ENCODE measurements at places on chromosomes 5 and 9. TPM values are rescaled to one million over a fixed set of nuclear protein-coding genes. Genes with fewer than 3 reads are reported as not detected.
A peak's percentile ranks its signal among the peaks of the same experiment; 100 is the strongest.

Gene LCN15
- total RNA-seq: not detected

Gene SELENOP
- not detected for total RNA-seq

Gene STPG3
- not detected for total RNA-seq

Gene C9orf50
- total RNA-seq: not detected

Gene MLANA
- not detected for total RNA-seq

Gene SLC25A2
- 1.8 TPM for total RNA-seq

Gene STING1
- total RNA-seq: 8.2 TPM

Gene NTRK2
- total RNA-seq: 0.29 TPM

GRCh38 chr5:129499208-129499852, 39.2 kb downstream of the ADAMTS19 start:
- DNase-seq: no peak

DNA sequence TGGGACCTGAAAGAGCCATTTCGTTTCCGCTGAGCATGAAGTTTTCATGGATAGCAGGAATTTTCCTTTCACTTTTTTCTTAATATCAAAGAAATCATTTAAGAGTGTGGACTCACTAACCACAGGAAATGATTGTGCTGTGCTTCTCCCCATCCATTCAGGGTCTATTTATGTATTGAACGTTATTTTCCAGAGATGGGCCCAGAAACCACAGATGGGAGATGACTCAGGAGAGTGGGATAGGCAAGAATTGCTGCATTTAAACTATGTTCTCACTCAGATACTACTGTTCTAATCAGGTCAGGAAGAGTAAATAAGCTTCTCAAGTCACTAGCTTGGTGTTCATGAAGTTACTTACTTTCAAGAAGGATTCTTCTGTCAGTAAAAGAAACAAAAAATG, 763.8 kb downstream of the DTWD2 start:
- no peak for DNase-seq

GRCh38 chr5:143036146-143036927, 266.2 kb downstream of the ARHGAP26 start:
- DNase-seq: no peak

GRCh38 chr9:121576281-121577075, 75.0 kb upstream of the DAB2IP start:
- no peak for DNase-seq

DNA sequence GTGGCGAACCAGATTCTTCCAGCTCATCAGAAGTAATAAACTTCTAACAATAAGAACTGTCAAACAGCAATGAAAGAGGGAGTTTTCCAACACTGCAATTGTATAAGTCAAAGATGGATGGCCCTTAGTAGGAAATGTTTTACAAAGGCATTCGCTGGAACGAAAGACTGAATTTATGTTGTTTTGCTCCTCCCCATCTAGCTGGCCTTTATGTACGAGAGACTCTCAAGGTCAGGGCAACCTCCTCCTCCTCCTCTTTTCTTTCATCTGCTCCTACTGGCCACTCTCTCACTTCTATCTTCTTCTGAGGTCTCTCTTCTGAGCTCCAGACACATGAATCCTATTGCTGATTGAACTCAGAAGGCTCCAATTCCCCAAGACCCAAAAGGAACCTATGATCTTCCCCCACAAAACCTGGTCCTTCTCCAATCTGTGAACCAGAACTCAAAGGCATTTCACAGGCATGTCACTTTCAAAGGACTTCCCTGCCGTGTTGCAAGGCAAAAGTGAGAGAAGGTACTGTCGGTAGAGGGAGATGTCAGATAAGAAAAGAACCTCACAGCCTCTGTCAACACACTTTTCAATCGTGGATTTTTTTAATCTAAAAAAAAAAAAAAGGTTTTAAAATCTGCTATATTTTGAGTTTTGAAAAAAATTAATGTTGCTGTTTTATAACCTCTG, 28.5 kb upstream of the PUM3 start:
- DNase-seq: peak; percentile 53

DNA sequence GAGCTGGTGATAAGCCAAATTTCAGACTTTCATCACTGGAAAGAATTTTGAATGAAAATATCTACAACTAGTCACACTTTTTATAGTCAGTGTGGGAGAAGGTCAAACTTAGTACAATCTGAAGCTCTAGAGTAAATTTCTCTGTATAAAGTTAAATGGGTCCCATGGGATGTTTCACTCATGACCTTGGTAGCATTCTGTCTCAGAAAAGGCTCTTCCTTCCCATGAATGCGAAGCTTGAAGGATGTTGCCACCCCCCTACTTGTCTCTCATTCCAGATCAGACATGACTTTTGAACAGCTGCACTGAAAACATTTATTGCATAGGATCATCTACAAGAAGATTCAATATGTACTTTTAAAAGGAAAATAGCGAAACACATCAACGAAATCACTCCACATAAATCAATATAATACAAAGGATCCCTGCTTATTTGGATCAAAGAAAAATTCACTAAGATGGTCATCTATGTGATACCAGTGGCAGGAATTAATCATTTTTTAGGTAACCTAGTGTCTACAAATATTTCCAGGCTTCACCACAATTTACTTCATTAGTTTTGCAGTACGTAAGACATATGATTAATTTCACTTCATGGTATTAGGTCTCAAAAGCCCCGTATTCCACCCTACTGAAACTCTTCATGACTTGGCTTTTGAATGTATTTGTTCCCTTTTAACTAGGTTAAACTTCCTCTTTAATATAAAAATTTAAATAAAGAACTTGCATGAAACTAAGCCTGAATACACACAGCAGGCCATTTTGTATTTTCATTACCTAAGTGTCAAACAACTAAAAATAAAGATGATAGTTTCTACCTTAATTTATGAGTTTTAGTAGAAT, 4.4 kb downstream of the ST8SIA4 start:
- DNase-seq: no peak

DNA sequence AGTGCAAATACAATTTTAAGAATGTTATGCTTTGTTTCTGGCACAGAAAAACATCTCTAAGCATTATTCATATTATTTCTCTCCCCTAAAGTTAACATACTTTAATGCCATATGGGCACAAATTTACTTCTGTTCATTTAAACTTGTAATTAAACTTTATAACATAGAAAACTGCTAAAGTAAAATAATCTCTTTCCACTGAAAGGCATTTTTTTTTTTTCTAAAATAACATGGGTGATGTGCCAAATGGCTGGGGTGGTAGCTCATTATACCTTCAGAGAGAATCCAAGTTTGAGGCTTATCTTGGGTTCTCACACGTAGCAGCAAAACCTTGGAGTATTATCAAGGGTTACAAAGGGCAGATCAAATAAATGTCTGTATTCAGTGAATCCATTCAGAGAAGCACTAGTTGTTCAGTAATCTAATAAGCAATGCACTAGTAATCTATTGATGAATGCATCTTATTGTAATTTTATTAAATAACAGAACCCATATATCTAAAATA, 257.6 kb upstream of the POU5F2 start:
- DNase-seq: no peak

DNA sequence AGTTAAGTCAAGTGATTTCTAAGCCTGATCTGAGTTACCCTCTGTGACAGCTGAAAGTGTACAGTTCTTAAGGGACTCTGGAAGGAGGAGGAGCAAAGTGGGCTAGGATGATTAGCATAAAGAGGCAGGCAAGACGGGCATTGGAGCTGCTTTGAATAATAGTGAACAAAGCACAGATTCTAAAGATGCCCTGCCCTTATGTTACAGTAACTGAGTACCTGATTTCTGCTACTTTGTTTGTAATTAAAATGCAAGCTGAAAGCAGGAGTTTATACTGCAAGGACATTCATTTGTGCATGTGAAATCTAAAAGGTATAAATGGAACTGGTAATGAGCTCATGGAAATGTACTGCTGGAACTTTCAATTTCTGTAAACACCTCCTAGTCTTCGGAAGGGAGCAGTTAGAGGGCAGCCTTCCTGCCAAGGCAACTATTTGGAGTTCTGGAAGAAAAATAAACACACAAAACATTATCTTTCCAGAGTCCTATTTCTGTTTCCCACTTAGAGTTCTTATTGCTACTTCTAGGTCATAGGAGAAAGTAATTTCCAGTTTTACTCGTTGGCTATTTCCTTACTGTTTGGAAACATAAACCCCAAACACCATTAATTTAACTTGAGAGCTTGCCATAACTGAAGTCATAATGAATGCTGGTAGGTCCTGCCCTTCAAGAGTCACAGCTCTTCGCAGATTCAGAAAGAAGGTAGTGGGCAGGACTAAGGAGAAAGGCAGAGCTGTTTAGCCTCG, at the start of gene RANBP3L:
RANBP3L (minus strand) TSS at position 45 of the 746 bp plus-strand sequence. CDS start 486 bp downstream, outside the sequence.
- peak; percentile 28 for DNase-seq

DNA sequence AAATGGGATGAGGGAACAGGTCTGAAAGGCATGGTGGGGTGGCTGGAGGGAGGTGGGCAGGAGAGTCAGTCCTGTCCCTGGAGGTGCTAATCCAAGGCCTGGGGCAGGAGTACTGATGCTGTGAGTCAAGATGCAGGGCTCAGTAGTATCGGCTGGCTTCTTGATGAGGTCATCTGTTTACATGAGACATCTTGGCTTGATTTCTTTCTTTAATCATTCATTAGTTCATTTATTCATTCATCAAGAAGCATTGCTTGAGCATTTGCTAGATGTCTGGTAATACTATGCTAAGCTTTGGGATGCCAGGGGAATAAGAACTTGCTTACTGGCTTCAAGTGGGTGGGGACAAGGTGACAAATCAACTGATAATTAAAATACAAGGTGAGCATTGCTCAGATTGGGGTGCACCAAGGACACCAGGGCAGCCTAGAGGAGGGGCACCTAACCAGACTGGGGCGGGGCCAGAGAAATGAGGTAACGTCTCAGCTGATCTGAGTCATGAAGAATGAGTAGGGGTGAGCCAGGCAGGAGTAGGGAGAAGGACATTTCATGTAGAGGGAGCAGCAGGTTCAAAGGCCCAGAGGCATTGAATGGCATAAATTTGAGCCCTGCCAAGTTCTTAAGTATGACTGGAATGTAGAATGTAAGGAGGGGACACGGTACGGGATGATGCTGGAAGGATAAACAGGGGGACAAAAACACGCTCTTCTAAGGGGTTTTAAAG, 88.8 kb downstream of the EGFLAM start:
- peak; percentile 57 for DNase-seq

- no peak for DNase-seq
Observed at GRCh38 chr5:95872346-95873268, 50.1 kb upstream of the GLRX start.

- peak; percentile 48 for DNase-seq
Observed at GRCh38 chr9:115207003-115207836, 89.3 kb upstream of the TNC start.

GRCh38 chr5:74442466-74442865, 198.1 kb downstream of the ENC1 start:
- no peak for DNase-seq

DNA sequence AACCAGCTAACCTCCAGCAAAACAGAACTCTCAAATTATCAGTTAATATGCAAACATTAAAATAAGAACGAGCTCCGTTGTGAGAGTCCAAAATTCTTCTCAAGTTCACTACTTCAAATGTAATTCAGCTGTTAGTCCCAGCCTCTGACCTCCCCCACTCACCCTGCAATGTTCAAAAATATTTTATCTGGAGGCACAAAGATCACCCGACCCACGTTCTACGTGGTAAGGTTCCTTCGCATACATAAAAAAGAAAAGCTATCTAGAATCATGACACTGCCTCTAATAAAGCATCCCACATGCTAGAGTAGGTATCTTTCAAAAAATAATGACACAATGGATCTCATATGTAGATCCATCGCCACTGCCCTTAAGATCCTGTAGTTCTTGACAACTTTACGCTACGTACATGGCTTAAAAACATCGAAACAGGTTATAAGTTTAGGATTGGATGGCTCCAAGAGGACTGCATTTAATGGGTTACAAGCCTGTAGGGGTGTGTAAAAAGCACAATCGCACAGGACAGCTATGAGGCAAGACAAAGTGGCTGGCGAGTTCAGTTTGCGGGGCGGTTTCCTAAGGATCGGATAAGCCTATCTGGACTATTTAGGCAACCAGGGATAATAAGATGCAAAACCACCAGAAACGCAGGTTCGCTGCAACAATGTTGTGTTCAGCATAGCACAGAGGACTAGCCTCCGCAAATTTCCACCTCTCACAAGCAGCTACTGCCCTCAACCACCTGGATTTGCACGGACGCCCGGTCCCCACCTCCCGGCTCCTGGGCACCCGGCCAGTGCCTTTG, 969 bp downstream of the CLK4 start:
- no peak for DNase-seq

GRCh38 chr5:160192424-160192823, 36.9 kb upstream of the FABP6 start:
- DNase-seq: no peak

GRCh38 chr9:86175743-86176456, 76.5 kb upstream of the GOLM1 start:
- peak; percentile 43 for DNase-seq

Measured in Daoy (cell line).